ENCODE measurements at places on chromosomes 5 and 9.

GRCh38 chr5:157543825-157544622 is 31.6 kb downstream of the ADAM19 start:
- DNase-seq = no peak

- DNase-seq = no peak
These were observed 2.7 kb downstream of the CDC14B start for GRCh38 chr9:96616817-96617438.

GRCh38 chr5:119578937-119579336 is 50.4 kb upstream of the FAM170A start:
- DNase-seq = peak; percentile 9

- DNase-seq = no peak
These were observed 70.7 kb upstream of the LPAR1 start for GRCh38 chr9:111108946-111109345.

GRCh38 chr9:9914174-9914573 is 698.6 kb downstream of the PTPRD start:
- DNase-seq = no peak

- peak; percentile 66 for DNase-seq
These were observed 68.9 kb downstream of the COL27A1 start for GRCh38 chr9:114224247-114224610.

- no peak for DNase-seq
These were observed 6.3 kb downstream of the CRHBP start for GRCh38 chr5:76958991-76959767.

GRCh38 chr5:149381986-149382338 is 2.9 kb upstream of the IL17B start:
- peak; percentile 64 for DNase-seq

- no peak for DNase-seq
These were observed 1.3 kb upstream of the ANKRD18A start for GRCh38 chr9:38621434-38622287.

DNA sequence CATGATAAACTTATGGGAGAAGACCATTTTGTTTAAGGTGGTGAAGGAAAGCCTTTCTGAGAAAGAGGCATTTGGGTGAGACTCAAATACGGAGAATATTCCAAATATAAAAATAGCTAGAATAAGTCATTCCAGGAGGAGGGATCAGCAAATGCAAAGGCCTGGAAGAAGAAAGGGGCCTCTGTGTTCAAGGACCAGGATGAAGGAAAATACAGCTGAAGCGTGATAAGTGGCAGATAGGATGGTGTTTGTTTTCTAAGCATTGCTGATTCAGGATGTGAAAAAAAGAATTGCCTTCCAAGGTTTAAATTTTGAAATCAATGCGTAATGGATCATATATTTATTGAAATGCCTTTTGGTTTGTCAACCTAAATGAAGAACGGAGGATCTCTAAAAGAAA is 59.4 kb upstream of the CAST start:
- DNase-seq = no peak

DNA sequence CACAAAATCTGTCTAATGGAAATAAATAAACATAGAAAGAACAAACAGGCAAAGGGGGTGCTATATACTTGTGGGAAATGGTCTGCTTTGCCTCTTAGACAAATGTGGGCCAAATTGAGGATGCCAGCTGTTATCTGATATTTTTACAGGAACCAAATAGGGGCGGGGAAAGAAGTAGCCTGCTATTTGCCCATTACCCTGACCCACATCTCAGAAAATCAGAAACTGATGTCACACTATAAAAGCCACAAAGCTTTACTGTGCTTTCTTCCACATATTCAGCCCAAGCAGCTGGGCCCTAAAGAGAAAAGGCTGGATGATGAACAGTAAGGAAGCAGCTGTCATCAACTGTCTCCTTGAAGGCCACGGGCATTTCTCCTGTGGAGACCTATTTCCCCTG is 97.3 kb downstream of the ELAVL2 start:
- DNase-seq = no peak

- DNase-seq = no peak
These were observed 37.6 kb downstream of the STC2 start for GRCh38 chr5:173290477-173291131.

DNA sequence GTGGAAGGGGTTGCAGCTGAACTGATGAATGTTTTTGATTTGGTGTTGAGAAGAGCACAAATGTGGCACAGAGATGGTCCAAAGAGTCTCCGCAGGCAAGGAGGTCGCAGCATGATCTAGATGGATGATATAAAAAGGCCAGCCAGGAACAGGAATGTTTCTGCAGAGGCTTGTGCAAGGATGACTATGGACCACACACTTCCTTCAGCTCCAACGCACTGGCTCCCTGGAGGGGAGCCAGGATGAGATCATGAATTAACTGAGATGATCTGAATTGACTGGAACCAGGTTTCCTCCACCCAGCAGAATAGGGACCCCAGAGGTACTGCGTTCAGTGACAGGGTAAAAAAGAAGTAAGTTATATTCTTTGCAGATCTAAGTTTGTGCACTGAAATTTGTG is 89.0 kb downstream of the ARSB start:
- no peak for DNase-seq

DNA sequence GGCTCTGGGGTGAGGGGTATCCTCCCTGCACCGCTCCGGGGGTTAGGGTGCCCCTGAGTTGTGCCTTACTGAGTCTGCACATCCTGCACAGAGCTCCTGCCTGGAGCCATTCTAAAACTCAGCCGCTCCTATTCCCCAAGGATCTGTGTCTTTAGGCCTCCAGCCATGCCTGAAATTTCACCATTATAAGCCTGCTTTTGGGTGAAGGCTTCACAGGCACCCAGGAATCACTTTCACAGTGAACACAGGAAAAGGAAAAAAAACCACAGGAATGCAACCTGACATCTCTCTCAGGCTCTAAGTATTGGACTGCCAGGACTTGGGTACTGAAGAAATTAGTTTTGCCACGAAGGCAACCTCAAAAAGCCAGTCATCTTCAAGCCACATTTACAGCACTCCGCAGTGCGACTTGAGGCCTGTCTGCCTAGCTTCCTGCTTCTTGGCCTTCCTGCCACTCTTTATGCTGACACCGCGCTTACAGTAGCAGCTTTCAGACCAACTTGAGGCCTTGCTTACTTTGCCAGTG is 30.9 kb downstream of the GALNT10 start:
- peak; percentile 72 for DNase-seq

GRCh38 chr9:15137658-15138356 is 169.2 kb downstream of the TTC39B start:
- no peak for DNase-seq
